ENCODE measurements at places on chromosomes 4 and X.

GRCh38 chr4:55001538-55001937, 123.9 kb downstream of the KDR start:
- DNase-seq = no peak

- no peak for DNase-seq
Observed at GRCh38 chr4:183434666-183435190, 9.7 kb upstream of the CDKN2AIP start.

- DNase-seq = no peak
Observed at GRCh38 chrX:68533656-68534055, 34.8 kb downstream of the YIPF6 start.

- no peak for DNase-seq
Observed at GRCh38 chr4:168648929-168649328, 152.1 kb downstream of the PALLD start.

DNA sequence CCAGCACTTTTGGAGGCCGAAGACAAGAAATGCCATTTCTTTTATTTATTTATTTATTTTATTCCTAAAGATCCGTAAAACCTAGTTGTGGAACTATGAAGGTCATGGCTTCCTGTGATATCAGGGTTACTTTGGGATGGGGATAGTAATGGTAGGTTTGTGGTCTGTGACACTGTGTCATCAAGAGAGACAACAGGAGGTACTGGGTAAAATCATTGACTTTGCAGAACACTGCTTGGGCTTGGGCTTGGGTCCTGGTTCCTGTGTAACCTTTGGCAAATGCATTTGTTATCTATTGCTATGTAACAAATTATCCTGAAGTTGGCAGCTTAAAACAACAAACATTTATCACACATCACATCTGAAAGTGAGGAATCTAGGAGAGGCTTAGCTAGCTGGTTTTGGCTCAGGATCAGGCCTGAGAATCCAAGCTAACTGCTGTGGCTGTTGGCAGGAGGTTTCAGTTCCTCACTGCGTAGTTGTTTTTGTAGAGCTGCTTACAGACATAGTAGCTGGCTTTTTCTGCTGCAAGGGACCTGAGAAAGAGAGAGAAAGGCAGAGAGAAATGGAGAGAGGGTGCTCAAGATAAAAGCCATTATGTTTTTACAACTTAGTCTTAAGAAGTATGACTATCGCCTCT, 576.4 kb upstream of the SLIT2 start:
- DNase-seq = no peak

GRCh38 chr4:110287130-110287529, 88.7 kb upstream of the ELOVL6 start:
- no peak for DNase-seq

GRCh38 chr4:38273407-38273806, 313.2 kb downstream of the PTTG2 start:
- no peak for DNase-seq

DNA sequence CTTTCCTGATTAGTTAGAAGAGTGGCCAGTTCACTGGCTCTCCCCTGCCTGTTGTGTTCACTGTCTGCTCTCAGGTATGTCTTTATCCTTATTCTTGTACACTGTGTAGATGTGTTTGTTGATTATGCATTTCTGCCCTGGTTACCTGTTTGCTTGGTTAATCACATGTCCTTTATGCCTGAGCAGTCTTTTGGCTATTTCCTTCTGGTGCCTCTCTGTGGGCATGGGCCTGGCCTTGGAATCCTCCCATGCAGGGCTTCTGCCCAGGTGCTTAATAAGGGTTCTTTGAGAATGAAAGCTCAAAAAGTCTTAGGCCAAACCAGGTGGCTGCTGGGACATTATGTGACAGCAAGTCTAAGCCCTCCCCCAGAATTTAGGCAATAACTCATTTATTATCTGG, 26.5 kb downstream of the OTUD6A start:
- no peak for DNase-seq

GRCh38 chr4:151530783-151531182, 121.8 kb downstream of the FHIP1A start:
- no peak for DNase-seq

DNA sequence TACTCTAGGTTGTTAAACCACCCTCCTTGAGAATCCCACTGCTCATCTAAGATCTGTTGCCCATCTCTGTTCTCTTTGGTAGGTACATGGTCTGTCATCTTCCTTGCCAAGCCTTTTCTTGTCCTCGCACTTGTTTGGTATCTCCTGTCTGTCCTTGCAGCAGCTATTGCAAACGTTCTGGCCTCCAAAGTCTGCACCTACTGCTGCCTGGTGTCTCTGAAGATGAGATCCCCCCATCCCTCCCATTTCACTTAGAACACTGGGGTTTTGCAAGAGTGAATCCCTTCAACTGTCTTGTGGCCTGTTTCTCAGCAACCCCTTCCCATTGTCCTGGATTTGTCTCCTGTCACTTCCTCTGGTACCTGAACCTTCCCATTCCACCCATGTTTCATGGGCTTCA, 673 bp downstream of the CNGA2 start:
- DNase-seq = no peak

- DNase-seq = no peak
Observed at GRCh38 chr4:8699063-8699385, 106.5 kb downstream of the CPZ start.

DNA sequence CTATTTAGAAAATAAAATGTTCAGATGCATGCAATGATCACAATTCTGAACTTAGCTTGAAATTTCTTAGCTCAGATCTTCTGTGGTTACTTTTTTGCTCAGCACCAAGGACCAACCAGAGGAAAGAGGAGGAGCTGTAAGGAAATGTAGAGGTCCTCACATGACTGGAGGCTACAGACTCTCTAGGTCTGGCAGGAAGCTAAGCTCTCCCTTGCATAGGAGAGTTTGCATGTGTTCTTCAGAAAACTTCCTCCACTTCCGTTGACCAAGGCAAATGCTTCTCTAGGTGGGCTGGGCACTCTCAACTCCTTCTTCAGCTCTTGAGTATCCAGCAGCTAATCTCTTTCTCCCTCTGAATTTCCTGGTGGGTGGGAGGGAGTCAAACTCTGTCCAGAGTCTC, 119.6 kb downstream of the BTC start:
- no peak for DNase-seq

- DNase-seq = no peak
Observed at GRCh38 chrX:104697294-104697693, 131.3 kb downstream of the IL1RAPL2 start.

- DNase-seq = peak; percentile 97
Observed at GRCh38 chrX:47233333-47234113, 714 bp downstream of the USP11 start.

DNA sequence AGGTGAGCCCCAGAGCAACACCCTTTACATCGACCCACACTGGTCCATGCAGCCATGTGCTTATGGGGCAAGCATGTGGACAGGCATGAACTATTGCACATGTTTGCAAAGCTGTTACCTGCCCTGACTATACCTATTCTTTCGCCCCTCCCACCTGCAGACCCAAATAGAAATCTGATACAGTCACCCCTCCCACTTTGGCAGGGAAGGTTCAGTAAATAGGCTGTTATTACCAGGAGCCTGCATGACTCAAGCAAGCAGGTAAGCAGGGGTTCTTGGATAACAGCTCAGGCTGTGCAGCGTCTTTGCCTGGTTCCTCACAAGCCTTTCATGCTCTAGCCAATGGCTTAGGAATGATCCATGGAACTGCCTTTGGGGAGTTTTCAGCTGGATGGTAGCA, 122.7 kb upstream of the DIPK2B start:
- no peak for DNase-seq

DNA sequence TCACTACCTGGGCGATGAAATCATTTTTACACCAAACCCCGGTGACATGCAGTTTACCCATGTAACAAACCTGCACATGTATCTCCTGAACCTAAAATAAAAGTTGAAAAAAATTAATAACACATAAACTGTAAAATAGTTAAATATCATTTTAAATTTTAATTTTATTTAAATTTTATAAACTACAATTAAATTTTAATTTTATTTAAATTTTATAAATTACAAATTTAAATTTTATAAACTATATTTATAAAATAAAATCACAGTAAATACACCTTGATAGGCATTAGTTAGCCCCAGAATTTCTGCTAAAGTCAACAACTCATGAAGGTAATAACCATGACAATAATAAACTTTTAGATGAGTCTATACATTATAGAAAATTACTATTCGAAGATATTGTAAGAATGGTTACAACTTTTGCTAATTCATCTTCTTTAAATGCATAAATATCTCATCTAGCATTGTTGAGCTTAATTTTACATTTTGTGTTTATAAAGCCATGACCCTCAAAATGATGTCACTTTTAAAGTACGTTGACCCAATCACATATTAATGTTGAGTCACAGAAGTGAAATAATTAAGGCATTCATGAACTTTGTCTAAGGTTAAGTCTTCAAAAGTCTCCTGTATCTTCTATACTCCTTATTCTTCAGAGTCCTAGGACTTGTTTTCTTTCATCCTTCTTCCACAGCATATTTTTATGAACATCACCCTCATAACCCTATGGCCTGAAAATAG, 755.8 kb upstream of the LCORL start:
- no peak for DNase-seq

DNA sequence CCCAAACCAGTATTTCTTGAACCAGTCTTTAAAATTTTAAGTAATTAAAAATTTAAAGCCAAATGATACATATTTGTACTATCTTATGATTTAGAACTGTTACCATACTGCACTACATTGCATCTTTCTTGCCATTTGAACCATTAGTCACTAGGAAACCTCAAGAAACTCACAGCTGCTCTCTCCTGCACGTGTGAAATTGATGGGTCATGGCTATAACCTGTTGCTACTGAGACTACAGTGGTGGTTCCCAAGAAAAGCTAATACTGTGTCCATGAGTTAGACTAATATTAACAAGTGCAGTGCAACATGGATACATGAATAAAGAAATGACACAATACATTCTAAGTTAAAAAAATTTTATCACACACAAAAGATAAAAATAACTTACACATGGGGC, 88.4 kb downstream of the PDE5A start:
- DNase-seq = no peak

DNA sequence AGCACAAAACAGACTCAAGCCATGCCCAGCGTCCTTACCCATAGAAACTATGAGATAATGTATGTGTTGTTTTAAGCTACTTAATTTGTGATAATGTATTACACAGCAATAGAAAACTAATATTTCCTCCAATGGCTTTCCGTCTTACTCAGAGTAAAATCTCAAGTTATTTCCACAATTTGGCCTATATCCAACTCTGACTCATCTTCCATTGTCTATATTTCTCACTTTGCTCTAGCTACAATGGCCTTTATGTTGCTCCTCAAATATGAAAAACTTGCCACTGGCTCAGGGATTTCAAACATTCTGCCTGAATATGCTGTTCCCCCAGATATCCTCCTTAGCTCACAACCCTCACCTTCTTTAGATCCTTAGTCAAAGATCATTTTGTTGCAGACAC, 31.6 kb downstream of the IQCM start:
- no peak for DNase-seq

DNA sequence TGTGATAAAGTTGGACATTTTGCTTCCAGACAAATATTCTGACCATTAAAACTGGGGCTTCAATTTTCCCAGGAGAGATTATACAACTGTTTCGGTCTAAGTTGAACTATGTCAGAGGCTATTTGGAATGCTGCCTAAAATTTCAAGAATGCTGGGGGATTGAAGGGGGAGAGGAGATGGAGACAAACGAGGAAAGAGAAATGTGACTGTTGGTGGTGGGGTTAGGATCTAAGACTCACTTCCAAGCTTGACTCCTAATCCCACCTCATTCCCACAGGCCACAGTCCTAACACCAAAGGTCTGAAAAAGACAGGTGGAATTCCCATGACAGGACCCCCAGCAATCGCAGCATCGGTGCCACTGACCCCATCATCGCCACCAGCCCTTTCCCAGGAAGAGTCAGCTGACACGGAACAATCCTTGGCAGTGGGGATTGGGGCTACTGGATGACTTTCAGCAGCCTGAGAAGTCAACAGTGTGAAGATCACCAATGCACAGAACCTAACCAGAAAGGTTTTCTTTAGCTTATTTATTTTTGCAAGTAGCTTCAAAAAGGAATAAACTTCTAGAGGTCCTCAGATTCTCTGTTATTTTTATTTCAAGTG, 74.0 kb upstream of the PRSS48 start:
- no peak for DNase-seq

DNA sequence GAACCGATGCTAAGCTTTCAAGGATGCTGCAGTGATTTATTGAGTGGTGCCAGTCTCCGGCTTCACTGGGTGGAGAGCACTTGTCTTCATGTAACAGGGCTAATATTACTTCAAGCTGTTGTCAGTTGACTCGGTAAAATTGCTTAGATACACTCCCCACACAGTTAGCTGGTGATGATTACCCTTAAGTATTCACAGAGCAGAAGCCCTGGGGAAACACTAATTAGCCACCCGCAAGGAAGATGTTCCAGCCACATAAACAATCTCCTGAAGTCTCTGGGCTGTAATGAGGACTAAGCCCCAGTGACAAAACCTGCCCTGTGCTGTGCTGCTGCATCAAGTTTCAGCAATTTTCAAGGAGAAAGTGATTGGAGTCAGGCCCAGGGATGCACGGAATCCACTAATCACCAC, 37.3 kb upstream of the GK2 start:
- DNase-seq = no peak

DNA sequence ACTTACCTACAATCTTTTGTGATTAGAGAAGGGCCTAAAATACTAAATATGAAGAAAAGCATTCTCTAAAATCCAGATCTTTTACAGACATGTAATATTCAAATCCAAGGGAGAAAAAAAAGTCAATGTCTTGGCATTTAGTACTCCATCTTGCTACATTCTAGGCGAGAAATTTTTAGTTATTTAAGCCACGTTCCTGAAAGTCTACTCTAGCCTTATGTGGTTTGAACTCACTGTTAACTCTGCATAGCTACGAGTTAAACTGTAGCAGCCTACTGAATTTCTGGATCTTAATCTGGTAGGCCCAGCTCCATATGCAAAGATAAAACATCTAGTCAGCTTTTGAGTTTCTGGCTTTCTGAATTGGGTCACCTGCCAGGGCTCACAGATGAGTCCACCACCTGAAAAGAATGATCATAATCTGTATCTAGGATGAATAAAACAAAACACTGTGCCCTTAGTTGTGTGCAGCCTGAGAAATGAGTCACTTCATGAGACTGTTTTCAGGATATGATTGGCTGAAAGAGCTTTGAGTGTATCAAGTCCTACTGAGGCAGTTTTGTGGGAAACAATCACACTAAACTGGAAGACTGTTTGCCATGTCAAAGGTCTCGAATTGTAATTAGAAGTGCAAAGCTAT, 3.2 kb upstream of the NEK1 start:
- peak; percentile 37 for DNase-seq

DNA sequence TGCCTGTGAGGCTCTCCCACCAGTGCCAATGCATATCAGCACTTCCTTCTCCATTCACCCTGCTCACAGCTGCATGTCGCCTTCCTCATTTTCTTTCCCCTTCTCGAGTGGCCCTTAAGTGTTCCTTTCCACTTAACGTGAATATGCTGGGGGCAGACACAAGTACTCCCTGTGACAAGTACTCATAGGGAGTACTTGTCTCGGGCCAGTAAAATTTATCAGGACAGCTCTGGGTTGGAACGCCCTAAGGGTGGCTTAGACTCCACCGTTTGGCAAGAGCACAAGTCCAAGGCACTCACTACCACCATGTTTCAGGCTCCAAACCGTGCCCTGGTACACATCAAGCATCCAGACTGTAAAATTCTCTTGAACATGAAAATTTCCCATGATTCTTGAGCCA, 3.9 kb upstream of the LDOC1 start:
- no peak for DNase-seq

GRCh38 chr4:129344058-129344457, 248.1 kb downstream of the C4orf33 start:
- no peak for DNase-seq

All from CD4-positive, alpha-beta T cell treated with Interleukin-2 at 100 ng/mL for 4 hours (primary cell).